ENCODE measurements at places on chromosomes 6 and 20. TPM values are rescaled to one million over a fixed set of nuclear protein-coding genes. Genes with fewer than 3 reads are reported as not detected.

- peak; percentile 9 for DNase-seq
These were observed 1.0 kb upstream of the ECI2 start for GRCh38 chr6:4136354-4136831.

- DNase-seq = peak; percentile 74
These were observed 1.7 kb downstream of the FAM184A start for GRCh38 chr6:119076576-119077390.

DNA sequence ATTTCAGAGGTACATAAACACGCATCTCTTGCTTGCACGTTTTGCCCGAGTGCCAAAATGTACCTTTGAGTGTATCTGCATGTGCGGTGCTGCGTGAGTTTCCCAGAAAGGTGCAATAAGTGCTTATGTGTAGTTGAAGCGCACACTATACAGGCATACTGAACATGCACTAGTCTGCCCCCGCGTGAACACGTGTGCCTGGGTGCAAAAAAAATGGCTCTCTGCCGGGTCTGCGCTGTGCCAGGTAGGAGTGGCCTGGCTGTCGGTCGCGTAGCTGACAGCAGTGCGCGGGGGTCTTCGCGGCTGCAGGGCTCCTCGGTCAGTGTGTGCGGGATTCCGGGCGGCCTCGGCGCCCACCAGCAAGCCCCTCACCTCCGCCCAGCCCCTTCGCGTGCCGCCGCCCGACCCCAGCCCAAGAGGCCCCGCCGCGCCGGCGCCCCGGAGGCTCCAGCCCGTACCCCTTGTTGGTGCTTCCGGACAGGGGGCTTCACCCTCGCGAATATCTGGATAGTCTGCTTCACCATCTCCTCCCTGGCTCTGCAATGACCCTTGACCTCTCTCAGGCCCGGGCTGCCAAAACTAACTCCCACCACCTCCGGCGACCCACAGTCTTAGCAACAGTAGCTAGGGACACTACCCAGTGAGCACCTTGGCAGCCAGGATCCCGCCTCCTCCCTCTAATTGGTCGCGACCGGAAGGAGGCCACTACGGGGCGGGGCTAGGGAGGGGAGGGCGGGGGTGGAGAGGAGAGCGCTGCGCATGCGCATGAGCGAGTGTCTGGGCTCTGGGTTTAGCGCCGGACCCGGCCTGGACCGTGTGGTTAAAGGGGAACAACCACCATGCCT is at the start of gene KIF6:
KIF6 (minus strand) TSS at position 622 of the 845 bp plus-strand sequence; CDS start at position 524, 98 bp downstream.
- DNase-seq = peak; percentile 77

- no peak for DNase-seq
These were observed 776 bp downstream of the PPIL1 start for GRCh38 chr6:36873612-36874442.

DNA sequence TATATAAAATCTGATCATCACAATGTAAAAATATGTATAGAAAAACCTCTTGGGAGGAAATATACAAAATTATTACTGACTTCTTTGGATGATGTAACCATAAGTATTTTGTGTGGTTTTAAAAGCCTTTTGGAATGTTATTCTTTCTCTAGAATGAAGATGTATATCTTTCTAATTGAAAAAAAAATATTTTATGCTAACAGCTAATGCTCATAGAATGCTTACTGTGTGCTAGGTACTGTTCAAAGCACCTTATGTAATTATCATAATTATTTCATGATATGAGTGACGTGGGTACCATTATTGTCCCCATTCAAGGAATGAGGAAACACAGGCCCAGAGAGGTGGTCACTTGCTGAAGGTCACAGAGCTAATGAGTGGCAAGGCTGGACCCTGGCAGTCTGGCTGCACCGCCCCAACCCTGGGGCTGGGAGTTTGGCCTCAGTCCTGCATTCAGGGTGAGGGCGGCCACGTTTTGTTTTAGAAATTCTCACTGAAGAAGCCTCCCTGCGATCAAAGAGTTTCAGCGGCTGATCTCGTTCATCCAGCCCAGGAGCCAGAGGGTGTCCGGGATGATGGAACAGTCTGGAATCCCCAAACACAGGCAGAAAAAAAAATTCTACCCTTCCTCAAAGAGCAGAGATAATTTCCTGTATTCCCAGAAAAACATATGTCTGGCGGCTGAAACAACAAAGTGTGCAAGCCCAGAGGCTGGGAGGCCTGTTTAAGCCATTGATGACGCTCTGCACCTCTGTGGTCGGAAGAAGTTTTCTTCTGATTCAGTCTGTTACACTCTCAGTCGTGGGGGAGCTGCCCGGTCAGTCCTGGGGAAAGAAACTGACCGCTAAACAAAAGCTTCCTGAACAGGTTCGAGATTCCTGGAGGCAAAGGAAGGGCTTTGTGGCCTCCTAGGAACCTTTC is 37.3 kb downstream of the TFEB start:
- no peak for DNase-seq

GRCh38 chr6:66054967-66055366 is 347.9 kb upstream of the EYS start:
- DNase-seq = no peak

SPATS1 gene
- not detected for polyA plus RNA-seq

DNA sequence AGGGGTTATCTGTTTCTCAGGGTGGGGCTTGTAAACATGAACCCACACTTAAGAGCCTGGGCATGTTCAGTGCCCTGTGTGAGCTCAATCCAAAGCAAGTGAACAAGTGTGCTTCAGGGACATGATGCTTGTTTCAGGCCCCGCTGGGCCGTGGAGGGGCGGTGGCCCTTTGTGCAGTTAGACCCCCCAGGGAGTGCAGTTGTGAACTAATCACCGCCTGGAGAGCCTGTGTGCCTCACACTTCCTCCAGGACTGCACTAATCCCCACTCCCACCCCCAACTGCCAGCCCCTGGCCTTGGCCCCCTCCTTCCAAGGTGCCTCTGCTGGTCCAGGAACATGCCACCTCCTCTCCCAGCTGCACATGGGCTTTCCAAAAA is 58.1 kb downstream of the RREB1 start:
- no peak for DNase-seq

DNA sequence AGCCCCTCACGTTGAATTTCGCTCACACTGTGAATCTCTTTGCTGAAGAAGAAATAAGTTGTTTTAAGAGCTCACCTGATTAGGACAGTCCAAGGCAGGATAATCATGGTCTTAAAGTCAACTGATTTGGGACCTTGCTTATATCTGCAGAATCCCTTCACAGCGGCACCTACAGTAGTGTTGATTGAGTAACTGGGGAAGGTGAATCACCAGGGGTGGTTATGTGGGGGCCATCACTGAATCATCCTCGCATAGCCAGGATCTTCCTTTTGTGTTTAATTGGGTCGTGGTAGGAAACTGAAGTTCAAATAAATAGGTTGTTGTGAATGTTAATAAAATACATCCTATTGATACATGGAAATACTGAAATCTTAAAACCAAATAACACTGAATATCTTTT is 20.2 kb upstream of the MICA start:
- DNase-seq = no peak

GRCh38 chr20:51833326-51833725 is 31.0 kb upstream of the SALL4 start:
- no peak for DNase-seq

- no peak for DNase-seq
These were observed 16.2 kb upstream of the RCAN2 start for GRCh38 chr6:46507426-46507825.

SYS1 gene
- polyA plus RNA-seq = 46.1 TPM

- no peak for DNase-seq
These were observed 74.5 kb upstream of the SRSF6 start for GRCh38 chr20:43383026-43383795.

- DNase-seq = no peak
These were observed 2.5 kb downstream of the TNFRSF6B start for GRCh38 chr20:63698739-63699465.

CRISP3 gene
- polyA plus RNA-seq = not detected

SUN5 gene
- polyA plus RNA-seq = not detected

GRCh38 chr6:17653198-17653882 is 53.2 kb downstream of the FAM8A1 start:
- DNase-seq = no peak

ZNF831 gene
- polyA plus RNA-seq = 6.2 TPM

PET117 gene
- polyA plus RNA-seq = 32.4 TPM

FAXC gene
- not detected for polyA plus RNA-seq

DNA sequence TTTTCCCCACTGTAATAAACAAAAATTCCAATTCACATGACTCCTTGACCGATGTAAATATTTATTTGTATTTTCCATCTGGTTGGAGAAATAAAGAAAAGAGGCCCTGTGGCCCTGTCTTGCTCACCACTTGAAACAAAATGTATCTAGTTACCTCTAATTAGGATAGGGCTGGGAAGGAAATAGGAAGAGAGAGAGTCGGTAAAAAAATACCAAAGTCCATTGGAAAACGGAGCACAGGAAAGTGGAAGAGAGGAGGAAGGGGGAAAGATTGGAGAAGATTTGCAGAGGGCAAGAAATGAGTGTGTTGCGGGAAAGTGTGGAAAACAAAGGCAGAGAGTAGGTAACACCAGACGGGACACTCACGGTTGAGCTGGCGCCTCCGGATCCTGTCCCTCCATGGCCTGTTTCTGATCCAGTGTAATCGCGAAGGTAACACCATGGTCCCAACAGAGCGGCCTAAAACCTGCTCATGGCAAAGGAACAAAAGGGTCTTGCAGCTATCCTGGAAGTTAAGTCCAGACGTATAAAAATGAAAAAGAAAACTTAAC is 105.8 kb upstream of the RIPOR2 start:
- DNase-seq = no peak

DNA sequence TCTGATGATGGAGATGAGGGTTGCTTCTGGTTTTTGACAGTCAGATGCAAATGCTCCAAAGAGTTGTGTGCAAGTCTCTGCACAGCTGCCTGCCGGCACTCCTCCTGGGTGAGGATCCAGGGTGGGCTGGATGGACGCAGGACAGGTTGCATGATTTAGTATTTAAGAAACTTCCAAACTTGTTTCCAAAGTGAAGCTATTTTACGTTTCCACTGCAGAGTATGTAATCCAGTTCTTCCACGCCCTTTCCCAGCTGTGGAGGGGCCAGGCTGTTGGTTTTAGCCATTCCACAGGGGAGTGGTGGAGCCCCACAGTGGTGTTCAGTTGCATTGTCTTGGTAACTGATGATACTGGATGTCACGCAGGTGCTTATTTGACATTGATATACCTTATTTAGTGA is 157.3 kb downstream of the THBS2 start:
- DNase-seq = no peak

COQ3 gene
- 6.3 TPM for polyA plus RNA-seq

DNA sequence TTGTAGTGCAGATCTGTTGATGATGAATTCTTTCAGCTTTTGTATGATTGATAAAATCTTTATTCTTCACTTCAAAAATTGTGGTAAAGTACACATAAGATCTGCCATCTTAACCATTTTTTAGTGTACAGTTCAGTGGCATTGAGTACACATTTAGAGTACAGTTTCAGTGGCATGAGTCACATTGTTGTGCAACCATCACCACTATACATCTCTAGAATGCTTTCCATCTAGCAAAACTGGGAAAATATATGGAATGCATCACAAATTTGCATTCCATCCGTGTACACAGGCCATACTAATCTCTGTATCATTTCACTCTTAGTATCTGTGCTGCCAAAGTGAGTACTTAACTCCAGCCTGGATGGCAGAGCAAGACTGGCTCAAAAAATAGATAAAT is 28.7 kb downstream of the SIRPD start:
- no peak for DNase-seq

GRCh38 chr6:120122401-120122800 is 772.8 kb upstream of the MAN1A1 start:
- no peak for DNase-seq

- DNase-seq = no peak
These were observed 69.8 kb upstream of the NKX2-2 start for GRCh38 chr20:21583486-21584168.

FOXF2 gene
- polyA plus RNA-seq = not detected

GRCh38 chr6:35669451-35670045 is 19.2 kb downstream of the FKBP5 start:
- DNase-seq = no peak

CGA gene
- polyA plus RNA-seq = not detected

DNA sequence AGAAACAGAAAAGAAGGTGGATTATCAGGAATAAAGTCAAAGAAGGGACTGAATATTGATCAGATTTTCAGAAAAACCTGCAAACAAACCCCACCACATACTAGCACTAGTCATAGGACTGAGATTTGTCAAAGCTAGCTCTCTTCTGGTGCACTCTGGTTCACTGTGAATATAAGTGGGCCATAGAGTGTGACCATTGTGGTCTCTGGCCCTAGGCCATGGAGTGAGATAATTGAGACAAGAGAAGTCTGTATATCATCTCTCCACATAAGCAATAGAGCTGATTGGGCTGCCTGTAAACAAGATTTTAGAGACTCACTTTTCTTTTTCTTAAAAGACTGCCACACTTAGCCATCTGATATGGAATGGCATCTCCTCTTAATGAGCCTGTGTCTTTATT is 247.2 kb downstream of the LAMA2 start:
- DNase-seq = no peak

DNA sequence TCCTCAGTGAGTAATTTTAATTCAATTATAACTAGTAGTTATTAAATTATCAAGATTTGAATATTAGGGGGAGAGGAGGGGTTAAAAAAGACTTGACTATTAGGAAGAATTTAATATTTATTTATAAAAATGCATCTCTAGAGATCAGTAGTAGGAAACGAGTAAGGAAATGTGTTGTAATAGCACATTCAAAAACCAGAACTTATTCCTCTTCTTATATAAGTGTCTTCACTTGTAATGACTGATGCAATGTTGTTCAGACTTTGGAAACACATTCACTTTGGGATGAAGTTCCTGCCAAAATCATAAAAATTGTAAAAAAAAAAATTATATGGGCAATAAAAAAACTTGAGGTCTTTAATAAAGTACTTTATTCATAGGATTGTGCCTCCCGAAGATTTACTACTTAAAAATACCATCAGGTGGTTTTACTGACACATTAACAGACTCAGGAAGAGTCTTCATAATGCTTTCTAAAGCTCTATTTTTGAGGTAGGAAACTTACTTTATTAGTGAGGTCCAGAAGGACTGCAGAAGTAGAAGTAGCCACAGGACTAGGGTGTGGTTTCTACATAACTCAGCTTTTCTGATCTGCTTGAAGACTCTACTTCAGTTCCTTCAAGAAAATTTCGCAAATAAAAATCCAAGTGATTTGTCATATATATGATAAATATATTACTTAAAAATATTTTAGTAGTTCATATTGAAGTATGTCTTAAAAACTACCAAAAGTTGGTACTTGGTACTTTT is 59.8 kb downstream of the CCDC170 start:
- no peak for DNase-seq

GRCh38 chr6:157561929-157562810 is 181.2 kb downstream of the ZDHHC14 start:
- DNase-seq = no peak

- no peak for DNase-seq
These were observed 16.3 kb downstream of the RPRD1B start for GRCh38 chr20:38049800-38050199.

TMEM217 gene
- polyA plus RNA-seq = 0.24 TPM

TREML2 gene
- 0.65 TPM for polyA plus RNA-seq

ADGRF1 gene
- not detected for polyA plus RNA-seq

GRCh38 chr6:150248300-150248699 is 105.5 kb downstream of the PPP1R14C start:
- no peak for DNase-seq

- no peak for DNase-seq
These were observed 45.2 kb downstream of the PLAGL2 start for GRCh38 chr20:32162351-32162750.

All from naive thymus-derived CD8-positive, alpha-beta T cell (primary cell).